ENCODE measurements at places on chromosomes 4 and X.

GRCh38 chr4:148793221-148793620 is 351.0 kb upstream of the NR3C2 start:
- DNase-seq = no peak

GRCh38 chr4:89331686-89332544 is 24.3 kb upstream of the GPRIN3 start:
- no peak for DNase-seq

DNA sequence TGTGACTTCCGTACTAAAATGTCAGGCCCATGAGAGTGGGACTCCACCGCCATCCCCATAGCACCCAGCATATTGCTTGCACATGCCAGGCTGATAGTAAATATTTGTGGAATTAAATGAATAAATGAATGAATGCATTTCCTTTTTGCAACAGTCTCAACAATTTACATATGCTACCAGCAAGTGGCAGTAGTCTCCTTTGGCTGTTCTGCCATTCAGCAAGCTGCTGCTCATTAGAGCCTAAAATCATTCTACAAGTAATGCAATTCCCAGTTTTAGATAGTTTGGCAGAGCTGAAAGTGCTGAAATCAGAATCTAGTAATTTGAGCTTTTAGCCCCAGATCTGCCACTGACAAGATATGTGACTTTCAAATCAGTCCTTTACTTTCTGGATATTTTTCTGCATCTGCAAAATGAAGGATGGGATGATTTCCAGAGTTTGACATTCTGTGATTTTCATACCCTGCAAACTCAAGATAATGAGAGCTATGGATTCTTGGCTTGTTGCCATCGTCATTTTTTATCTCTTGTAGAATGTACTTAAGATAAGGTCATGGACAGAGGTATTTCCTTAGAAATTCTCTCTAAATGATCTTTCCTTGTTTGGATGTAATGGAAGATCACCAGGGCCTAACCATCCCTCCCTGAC is 35.7 kb upstream of the INTS6L start:
- DNase-seq = peak; percentile 26

- peak; percentile 33 for DNase-seq
These were observed 729 bp downstream of the GSX2 start for GRCh38 chr4:54100595-54101189.

- DNase-seq = peak; percentile 59
These were observed 62.8 kb upstream of the EGFL6 start for GRCh38 chrX:13506574-13506973.

- no peak for DNase-seq
These were observed 762.0 kb upstream of the MAGEB2 start for GRCh38 chrX:29453333-29453732.

- no peak for DNase-seq
These were observed 888.0 kb downstream of the PCDH18 start for GRCh38 chr4:136644279-136644678.

GRCh38 chrX:132612821-132613564 is 124.2 kb upstream of the MBNL3 start:
- DNase-seq = peak; percentile 25

DNA sequence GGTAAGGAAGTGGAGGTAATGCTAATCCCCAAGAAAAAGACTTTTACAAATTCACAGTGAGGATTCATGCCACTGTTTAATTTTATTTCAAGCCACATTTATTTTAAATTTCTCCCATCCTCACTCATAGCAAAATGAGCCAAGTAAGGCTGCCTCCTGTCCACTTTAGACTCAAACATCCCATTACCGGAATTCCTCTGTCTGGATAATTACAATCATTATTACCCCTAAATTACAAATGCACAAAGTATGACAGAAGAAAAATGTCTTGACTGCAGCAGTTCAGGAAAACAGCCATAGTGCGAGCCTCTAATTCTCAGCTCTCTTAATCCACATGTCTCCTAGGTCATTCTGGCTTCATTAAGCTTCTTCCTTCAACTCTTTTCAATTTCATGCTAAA is 57.0 kb downstream of the MAPK10 start:
- no peak for DNase-seq

- DNase-seq = no peak
These were observed 31.4 kb upstream of the NKX6-1 start for GRCh38 chr4:84530454-84530853.

GRCh38 chr4:128653527-128654444 is 155.7 kb upstream of the JADE1 start:
- no peak for DNase-seq

GRCh38 chr4:102843273-102843672 is 15.9 kb upstream of the UBE2D3 start:
- DNase-seq = no peak

- DNase-seq = no peak
These were observed 595 bp downstream of the MBNL3 start for GRCh38 chrX:132488180-132488705.

DNA sequence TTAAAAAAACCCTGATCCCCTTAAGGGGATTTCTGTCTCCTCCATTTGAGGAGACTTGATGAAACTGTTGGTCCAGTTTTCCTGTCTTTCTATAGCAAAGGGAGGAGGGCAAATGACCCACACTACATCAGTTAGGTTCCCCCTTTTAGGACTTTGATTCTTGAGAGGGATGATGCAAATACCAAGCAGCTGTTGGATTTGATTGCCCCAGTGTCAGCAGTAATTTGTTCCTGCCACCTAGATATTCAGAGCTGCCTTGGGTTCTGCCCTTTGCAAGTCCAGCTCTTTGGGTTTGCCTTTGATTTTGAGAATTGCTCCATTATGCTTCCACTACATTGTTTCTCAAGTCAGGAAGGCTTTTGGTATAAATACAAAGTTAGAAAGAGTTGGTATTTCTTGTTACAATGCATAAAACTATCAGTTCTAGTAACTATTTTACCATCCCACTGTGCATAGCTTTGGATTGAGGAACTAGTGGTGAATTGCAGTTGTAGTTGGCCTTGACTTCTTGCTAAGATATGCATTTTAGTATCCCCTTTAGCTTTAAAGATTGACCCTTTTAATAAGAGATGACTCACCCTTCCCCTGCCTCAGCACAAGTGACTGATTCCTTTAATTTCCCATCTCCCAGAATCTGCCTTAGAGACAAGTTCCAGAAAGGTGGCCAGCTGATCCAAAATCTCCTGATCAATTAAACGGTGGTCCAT is 24.3 kb upstream of the ZNF330 start:
- no peak for DNase-seq

DNA sequence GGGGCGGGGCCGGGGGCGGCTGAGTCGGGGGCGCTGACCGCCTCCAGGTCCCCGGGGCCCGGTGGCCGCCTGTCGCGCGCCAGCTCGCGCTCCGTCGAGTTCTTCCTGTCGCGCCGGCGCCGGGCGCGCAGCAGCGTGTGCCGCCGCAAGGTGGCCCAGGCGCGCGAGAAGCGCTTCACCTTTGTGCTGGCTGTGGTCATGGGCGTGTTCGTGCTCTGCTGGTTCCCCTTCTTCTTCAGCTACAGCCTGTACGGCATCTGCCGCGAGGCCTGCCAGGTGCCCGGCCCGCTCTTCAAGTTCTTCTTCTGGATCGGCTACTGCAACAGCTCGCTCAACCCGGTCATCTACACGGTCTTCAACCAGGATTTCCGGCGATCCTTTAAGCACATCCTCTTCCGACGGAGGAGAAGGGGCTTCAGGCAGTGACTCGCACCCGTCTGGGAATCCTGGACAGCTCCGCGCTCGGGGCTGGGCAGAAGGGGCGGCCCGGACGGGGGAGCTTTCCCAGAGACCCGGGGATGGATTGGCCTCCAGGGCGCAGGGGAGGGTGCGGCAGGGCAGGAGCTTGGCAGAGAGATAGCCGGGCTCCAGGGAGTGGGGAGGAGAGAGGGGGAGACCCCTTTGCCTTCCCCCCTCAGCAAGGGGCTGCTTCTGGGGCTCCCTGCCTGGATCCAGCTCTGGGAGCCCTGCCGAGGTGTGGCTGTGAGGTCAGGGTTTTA is 1.5 kb downstream of the ADRA2C start:
- DNase-seq = no peak

GRCh38 chr4:41935652-41936021 is 408 bp downstream of the TMEM33 start:
- DNase-seq = peak; percentile 34

- DNase-seq = no peak
These were observed 503.8 kb upstream of the BOD1L1 start for GRCh38 chr4:14131335-14131734.

DNA sequence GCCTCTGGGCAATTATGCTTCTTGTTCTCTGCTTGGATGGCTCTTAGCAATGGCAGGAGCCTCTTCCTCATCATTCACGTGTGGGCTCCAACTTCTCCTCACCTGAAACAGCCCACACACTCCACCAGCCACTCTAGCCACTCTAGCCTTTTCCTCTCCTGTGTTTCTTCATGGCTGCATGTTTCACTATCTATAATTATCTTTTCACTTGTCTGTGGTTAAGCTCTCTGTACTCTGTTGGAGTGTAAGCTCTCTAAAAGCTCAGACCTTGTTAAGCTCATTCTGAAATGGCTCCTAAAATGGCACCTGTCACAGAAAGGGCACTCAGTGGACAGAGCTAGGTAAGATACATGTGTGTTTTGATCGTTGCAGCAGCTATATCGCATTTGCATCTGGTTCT is 80.0 kb downstream of the SH3KBP1 start:
- DNase-seq = no peak

All from GM10248 (cell line).